HuH-7 (cell line): ENCODE measurements at places on chromosomes 1 and 21.

GRCh38 chr1:60034999-60035398 lies 38.6 kb downstream of the C1orf87 start:
- no peak for DNase-seq

DNA sequence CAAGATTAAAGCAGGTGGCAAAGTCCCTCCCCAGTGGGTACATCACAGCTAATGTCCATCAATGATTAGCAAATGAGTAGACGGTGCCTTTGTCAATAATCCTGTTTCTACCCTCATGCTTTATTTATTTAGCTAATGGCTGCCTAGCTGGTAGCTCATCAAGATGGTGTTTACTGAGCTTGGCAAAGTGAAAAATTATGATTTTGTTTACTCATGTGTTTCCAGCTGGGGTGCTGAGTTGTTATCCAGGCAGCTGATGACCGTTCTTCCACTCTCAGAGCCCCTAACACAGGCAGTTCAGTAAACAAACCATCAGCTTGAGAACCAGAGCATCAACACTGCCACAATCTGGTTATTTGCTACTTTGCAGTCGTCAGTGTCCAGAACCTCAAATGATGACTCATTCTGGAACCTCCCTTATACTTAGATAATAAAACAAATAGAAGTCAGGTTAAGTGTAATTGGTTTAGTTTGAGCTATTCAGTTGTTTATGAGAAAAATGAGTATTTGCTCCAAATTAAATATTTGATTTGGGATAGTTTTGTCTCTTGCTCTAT lies 163.9 kb downstream of the ST6GALNAC5 start:
- no peak for DNase-seq

GRCh38 chr21:42621819-42622177 lies 31.6 kb upstream of the PDE9A start:
- no peak for DNase-seq

DNA sequence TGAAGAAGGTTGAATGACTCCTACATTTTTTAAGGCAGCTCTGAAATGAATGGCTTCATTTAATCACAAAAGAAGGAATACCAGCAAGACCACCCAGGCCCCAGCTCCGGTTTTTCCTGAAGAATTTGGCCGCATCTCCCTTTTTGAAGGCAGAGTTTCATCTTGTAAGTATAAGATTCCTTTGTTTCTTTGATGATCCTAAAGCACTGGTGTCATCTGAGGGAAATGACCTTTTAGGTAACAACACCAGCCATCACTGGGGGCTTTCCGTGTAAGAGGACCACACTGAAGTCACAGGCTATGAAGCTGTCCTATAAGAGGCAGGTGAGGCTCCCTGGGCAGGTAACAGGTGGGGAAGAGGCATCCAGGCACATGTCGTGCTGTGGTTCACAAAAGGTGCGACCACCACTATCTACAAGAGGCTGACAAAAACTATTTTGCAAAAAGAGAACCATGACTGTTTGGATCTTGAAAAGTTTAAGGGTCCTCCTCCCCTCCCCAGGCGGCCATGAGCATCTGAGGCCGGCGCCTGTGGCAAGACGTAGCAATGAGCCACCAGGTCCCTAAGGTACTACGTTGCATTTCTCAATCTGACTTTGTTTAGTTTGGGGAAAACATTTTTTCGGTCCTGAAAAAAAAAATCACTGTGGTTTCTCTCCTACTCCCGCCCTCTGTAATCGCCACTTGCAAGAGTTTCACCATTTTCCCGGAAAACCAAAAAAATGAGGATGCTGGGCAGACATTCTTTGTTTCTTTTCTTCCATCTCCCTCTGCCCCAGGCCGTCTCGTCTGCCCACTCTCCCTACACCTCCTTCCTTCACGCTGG lies 46.3 kb upstream of the IRF2BP2 start:
- no peak for DNase-seq

GRCh38 chr1:174654560-174654959 lies 206.8 kb downstream of the GPR52 start:
- DNase-seq, result no peak

DNA sequence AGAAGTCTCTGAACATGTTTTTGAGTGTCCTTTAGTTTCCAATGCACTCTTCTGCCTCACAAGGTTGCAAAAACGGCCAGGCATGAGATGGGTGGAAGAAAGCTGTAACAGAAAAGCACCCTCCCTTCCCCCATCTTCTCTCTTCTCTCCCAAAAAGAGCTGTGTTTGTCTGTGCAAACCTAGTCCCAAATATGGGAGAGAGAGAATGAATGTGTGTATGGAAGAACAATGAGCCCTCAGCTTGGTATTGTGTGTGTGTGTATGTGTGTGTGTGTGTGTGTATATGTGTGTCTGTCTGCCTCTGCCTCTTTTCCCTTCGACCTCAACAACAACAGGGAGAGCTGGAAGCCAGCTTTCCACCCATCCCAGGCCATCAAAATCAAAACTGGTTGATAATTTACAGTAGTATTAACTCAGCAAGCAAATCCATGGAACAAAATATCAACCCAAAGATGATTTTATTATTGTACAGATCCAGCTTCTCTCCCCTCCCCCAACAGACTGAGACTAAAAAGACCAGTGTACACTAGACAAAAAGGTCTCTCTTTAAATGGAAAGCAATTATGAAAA lies 1.8 kb downstream of the RERE start:
- no peak for DNase-seq

DNA sequence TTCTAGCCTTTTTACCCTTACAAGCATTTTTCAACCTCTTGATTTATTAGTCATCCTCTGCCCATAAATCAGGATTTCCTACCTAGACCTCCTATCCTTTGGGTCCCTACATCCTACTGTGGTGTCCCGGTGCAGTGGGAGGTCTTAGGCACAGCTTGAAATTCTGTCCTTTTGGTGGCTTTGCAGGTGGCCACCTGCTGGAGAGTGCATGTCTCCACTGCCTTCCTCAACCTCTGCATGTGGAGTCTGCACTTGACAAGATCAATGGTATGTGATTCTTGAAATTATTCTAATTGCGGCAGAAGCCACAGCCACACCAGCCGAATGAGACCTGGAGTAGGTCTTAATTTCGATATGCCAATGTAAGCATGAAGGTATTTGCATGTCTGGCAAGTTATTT lies 11.4 kb upstream of the KCNA3 start:
- no peak for DNase-seq

DNA sequence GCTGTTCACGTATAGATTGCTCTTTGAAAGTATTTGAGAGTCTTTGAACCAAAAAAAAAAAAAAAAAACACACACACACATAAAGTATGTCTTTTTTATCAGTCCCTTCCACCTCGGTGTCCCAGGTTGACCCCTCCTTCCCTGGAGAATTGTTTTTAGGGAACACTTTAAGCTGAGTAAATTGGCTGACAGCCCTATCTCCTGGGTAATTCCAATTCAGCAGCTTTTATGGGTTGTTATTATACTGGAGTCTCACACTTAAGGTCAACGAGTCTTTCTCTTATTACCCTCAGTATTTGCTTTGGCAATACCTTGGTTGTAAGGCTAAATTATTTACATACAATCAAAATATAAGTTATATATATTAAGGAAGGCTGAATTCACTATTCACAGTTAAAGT lies 69.4 kb downstream of the SLC30A10 start:
- no peak for DNase-seq
